ENCODE measurements at places on chromosomes 6 and 20. TPM values are rescaled to one million over a fixed set of nuclear protein-coding genes. Genes with fewer than 3 reads are reported as not detected.

Gene PAK5
- 0.21 TPM for total RNA-seq

DNA sequence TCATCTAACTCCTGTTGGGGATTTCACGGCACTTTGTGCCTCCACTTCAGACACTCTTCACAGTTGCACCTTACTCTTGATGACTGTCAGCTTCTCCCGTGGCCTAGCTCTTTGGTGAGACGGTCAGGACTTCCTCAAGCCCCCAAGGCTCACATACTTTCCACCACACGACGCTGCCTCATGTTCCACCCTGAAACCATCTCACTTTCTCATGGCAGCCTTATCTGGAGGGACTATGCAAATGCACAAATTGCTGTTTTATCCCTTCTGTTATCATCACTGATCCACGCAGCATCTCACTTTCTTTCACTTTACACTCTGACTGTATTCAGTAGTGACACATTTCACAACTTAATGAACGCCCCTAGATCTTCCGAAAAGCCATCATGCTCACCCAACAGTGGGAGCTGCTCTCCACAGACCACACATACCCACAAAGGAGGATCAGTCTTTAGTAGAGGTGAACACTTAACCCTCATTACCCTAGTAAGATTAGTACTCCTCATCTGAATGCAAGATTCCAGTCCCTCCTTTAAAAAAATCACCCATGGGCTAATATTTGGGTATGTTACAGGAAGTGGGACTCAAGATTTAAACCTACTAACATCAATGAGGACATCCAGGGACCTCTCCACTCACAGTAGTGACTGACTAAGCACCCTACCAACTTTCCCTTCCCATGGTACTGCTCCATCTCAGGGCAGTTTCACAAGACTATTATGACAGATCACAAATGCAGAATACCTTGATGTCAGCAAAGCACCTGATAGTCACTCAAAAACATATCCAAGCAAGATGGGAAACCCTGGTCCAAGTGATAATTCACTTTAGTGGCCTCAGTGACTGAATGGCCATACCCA is 35.4 kb downstream of the FYN start:
- DNase-seq = no peak

DNA sequence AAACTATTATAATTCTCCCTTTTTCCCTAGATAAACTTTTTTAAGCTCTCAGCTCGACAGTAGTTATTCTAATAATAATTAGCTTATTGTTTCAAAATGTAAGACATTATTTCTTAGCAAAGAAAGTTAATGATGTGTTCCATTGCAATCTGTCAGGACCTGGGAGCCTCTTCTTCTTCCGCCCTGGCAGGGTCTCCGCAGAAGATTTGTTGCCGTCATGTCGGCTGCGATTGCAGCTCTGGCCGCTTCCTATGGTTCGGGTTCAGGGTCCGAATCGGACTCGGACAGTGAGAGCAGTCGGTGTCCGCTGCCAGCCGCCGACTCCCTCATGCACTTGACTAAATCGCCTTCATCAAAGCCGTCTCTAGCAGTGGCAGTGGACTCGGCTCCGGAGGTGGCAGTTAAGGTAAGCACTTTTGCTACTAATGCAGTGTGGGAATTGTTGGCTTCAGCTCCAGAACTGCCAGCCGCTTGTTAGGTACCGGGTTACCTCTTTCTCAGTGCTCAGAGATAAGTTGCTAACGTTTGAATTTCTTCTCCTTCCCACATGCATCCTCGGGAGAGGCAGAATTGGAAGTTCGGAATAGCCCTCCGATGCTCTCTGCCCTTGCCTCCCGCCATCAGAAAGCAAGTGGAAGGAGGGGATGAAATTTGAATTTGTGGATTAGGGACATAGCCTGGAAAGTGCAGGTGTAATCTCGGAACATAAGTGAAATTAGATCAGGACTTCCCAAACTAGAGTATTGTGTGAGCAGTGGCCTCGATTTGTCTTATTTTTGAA is at the start of gene CDC40:
Gene CDC40 (plus strand): TSS at position 200 of the 781 bp plus-strand sequence. CDS start 18 bp downstream, at position 218.
- DNase-seq = peak; percentile 69

DNA sequence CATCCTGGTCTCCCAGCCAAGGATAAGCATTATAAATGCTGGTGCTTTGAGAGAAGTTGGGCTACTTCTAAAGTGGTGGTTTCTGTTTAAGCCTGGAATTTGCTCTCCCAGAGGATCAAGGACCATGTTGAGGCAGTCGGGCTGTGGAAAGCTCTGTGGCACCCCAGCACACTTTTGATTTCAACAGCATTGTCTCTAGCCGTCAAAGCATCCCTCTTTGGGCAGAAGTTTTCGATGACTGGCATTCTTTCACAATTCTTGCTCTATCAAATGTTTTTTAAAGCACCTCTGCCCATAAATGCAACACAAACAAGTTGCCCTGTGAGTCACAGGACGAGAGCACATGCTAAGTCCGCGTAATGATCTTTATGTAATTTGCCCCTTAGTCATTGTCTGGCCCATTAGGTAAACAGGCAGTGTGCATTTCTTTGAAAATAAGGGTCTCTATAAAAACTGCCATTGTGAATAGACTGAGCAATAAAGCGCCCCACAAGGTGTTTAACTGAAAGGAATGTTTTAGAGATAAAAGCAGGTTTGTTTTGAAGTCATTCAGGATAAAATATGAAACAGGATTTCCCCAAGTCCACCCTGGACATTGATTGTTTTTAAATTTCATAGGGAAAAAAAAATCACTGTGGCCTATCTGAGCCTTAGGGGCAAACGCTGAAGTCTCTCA is 44.7 kb upstream of the FOXQ1 start:
- DNase-seq = no peak

- DNase-seq = no peak
Measured at GRCh38 chr6:79504372-79504771, 32.9 kb downstream of the LCA5 start.

- DNase-seq = no peak
Measured at GRCh38 chr6:163133017-163133416, 281.5 kb upstream of the QKI start.

- DNase-seq = no peak
Measured at GRCh38 chr6:52739627-52740026, 23.6 kb downstream of the GSTA2 start.

GRCh38 chr6:44781912-44782597 is 394.5 kb downstream of the CDC5L start:
- no peak for DNase-seq

DNA sequence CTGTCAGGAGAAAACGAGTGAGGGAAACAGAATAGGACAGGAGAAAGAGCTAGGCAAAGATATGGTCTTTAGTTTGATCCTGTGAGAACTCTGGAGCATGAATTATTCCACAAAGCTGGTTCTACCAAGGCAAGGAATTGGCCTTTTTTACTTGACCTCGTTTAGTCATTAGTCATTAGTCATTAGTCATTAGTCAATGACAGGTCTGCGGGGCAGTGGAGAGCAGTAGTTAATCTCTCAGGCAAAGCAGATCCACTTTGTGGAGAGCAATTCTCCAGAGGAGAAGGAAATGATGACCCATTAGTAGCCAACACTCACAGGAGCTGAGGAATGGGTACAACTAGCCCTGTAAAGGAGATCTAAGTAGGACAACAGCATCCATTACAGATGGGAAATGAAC is 22.0 kb upstream of the ABCC10 start:
- DNase-seq = no peak

DNA sequence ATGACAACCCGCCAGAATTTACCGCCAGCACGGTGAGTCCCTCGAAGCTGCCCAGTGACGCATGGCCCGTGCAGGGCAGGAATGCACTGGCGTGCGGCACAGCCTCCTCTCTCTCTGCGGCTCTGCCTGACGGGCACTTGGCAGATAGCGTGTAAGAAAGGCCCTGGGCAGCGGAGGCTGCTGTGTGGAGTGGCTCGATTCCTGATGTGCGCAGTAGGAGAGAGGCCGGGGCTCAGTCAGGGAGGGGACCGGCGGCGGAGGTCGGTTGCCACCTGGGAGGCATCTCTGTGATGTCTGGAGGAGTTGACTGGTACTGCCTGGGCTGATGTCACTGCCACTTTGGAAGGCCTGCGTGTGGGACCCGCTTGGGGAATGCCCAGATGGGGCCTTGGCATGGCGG is 170.7 kb downstream of the TAF4 start:
- peak; percentile 39 for DNase-seq

DNA sequence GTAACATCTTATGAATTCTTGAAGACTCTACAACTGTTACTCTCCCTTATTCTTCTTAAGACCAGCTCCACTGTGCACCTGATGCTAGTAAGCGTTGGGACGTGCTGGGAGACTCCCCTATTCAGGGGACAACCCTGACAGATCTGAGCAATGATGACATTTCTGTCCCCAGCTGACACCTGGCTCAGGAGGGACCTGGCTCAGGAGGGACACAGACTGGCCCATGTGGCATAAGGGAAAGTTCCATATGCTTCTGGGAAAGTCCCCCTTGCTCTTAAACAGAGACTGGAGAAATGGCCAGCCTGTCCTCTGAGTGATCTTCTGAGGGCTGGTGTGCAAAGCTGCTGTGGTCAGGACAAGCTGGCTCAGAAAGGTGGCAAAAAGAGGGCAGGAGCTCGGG is 10.0 kb upstream of the CD93 start:
- no peak for DNase-seq

- no peak for DNase-seq
Measured at GRCh38 chr20:2162125-2162822, 60.6 kb downstream of the STK35 start.

GRCh38 chr20:46646659-46647380 is 4.4 kb downstream of the SLC13A3 start:
- DNase-seq = no peak

Measured in lower lobe of right lung (tissue), 2 donors.